T-helper 9 cell (primary cell): ENCODE measurements at places on chromosomes 4 and X.
A peak's percentile ranks its signal among the peaks of the same experiment; 100 is the strongest.

- DNase-seq = no peak
Measured at GRCh38 chr4:108431986-108432385, 188.4 kb upstream of the RPL34 start.

- no peak for DNase-seq
Measured at GRCh38 chrX:155662282-155662681, 49.5 kb upstream of the TMLHE start.

- DNase-seq = no peak
Measured at GRCh38 chrX:1465286-1466231, 12.8 kb upstream of the ASMTL start.

DNA sequence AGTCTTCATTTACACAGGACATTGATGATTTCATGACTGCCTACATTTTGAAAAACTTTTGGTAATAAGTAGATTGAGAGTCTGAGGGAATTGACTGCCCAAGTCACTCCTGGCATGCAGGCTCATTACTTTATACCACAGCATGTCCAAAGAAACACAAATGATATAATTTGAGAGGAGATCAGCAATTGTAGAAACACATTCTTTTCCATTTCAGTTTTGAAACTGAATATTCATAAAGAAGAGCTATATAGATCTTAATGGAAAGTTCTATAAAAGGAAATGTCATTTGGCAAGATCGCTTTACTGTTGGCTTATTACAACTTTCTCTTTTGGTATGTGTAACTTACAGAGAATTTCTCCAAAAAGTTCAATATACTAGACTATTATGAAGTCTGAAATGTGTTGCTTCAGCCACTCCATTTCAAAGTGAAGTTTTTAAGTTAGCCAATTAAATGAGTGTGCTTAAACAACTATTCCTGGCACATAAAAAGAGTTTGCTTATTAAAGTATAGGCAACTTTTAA lies 158.0 kb downstream of the ARAP2 start:
- DNase-seq = no peak

- DNase-seq = no peak
Measured at GRCh38 chr4:156437666-156438065, 484.0 kb upstream of the CTSO start.

- DNase-seq = no peak
Measured at GRCh38 chr4:100289946-100290345, 99.7 kb upstream of the DDIT4L start.

DNA sequence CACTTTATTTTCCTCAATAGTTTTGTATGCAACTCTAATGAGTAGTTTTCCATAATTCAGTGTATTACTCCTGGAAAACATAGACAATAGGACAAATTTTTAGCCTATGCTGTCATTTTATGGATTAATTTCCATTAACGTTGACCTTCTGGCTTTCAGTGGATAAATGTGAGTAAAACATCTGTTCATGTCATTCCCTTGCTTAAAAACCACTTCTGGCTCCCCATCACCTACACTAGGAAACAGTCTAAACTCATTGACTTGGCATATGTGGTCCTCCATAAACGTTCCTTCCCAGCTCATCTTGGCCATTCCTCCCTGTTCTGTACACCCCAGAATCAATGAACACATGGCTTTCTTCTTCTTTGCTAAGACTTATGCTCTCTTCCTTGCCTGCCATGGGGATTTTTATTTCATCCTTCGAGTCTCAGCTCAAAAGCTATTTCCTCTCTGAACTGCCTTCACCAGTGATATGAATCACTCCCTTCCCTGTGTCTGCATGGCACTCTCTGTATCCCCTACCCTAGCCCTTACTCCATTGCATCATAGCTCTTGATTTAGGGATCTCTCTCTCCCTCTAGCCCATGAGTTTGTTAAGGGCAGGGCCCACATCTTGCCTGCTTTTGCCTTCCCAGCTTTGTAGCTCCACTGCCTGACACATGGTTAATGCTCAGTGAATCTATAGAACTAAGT lies 34.8 kb downstream of the DOCK11 start:
- no peak for DNase-seq

DNA sequence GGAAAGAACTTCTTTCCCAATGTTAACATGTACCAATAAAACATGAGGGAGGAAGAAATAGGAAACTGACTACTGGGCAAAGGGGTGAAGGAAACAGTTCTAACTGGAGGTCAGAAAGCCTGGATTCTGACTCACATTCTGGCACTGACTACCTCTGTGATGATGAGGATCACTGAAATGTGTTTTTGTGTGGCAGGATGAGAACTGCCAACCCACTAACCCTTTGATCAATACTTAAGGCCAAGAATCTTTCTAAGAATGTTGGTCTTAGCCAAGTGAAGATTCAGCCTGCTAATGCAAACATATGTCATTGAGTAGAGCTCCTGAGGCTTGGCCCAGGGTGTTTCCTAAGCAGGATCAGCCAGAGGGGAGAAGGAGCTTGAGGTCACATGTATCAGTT lies 4.6 kb downstream of the ALAS2 start:
- DNase-seq = no peak

GRCh38 chrX:130895299-130895698 lies 7.7 kb downstream of the ENOX2 start:
- no peak for DNase-seq

- DNase-seq = no peak
Measured at GRCh38 chrX:134161162-134161561, 75.8 kb upstream of the CCDC160 start.

DNA sequence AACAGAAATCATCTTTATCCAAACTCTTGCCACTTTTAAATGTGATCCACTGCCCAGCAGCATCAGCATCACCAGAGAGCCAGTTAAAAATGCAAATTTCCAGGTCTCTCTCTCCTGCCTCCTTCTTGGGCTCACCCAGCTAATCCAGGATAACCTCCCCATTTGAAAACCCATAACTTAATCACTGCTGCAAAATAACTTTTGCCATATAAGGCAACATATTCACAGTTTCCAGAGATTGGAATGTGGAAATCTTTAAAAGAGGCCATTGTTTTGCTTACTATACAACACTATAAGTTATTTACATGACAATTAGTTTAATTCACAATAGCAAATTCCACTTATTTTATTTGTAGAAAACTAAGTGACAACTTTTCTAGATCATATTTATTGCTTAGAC lies 4.8 kb upstream of the EXOSC9 start:
- DNase-seq = no peak

DNA sequence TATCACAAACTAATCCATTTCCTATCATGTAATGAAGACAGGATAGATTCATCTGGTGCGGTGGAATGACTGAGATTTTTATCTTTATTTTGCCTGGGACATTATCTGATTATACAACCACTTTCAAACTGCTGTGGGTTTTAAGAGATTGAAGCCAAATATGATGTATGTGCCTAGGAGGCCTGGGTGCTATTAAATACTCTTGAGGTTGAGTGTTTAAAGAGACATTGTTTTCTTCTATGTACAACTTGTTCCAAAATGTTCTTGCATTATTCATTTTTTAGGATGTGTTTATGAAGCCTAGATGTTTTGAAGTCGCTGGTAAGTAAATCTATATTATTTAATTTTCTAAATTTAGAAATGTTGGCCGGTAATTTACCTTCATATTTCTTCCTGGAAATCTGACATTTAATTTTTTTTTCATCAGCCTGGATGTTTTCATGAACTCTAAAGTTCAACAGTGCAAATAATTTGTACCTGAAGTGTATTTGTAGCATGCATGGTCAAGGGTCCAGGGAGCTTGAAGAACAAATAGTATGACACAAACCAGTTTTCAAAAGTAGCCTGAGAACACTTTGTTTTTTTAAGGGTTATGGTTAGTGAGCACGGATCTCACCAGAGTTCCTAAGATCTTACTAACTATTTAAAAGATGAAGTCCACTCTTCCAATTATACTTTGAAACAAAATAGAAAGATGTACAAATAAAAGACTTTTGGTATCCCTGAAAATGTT lies 72.8 kb upstream of the ATP8A1 start:
- DNase-seq = no peak

DNA sequence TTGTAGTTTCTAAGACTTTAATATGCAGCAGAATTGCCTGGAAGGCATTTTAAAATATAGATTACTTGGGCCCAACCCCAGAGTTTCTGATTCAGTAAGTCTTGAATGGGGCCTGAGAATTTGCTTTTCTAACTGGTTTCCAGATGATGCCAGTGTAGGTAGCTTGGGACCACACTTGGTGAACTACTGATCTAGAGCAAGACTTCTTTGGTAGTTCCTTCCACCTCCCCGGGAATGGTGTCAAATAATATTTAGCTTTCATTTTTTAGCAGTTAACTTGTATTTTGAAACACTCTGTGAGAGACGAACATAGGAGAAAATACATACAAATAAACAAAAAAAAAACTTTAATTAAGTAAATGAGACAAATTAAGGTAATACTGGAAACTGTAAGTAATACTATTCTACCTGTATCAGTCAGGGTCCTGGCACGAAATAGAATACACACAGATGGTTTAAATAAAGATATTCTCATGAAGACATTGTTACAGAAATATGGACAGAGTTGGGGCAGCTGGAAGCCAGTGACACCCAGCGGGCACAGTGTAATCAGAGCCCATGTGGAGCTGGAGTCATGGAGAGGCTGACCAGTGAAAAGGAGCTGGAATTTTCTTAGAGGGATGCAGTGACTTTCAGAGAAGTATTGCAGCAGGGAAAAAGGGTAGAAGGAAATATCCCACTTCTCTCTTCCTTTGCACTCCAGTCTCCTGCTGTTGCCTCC lies 905.7 kb downstream of the CCSER1 start:
- DNase-seq = no peak

- no peak for DNase-seq
Measured at GRCh38 chrX:150203248-150203645, 159.9 kb upstream of the MAMLD1 start.

- no peak for DNase-seq
Measured at GRCh38 chr4:106269711-106270110, 46.3 kb downstream of the TBCK start.

DNA sequence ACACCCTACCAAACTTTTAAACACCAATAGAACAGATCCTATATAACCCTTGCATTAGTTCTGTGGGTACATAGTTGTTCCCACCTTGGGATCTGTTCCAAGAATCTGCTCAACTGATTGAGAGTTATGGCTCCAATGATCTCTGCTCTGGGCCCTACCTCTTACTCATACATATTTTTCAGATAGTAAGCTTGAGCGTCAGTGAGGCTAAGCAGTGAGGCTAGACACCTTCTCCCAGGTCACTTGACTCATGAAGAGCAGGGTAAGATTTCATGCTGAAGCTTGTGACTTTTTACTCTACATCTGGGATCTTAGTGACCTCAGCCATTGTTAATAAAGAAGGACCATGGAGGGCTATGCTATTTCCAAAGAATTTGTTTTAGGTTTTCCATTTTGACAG lies 23.1 kb upstream of the TNIP3 start:
- DNase-seq = no peak

GRCh38 chr4:87235020-87235671 lies 14.7 kb upstream of the KLHL8 start:
- DNase-seq = no peak

DNA sequence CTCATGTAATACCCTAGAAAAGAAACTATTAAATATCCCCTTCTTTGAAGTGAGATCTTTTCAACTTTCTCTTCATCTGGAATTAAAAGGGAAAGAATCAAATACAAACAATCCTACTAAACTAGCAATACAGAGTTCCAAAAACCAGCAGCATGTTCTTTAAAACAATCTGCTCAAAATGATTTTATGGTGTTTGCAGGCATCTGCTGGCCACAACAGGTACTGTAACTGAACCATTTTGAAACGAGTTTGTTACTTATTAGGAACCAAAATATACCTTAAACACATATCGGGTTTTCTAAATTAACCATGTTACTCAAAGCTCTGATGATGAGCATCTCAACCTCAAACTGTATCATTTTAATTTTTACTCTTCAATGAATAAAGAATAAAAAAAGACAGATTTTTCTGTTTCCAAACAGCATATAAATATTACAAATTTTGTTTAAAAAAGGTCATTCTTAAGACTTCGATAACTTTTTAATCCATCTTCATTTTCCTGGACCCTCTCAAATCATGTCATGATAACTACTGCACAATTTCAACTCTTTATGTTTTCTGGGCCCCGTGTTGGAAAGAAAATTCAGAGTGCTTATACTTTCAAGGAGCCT lies 56.5 kb downstream of the ARAP2 start:
- DNase-seq = no peak

- peak; percentile 47 for DNase-seq
Measured at GRCh38 chr4:121696581-121697461, at the start of gene ANXA5. Gene ANXA5, minus strand, starts transcription at chr4:121696980. Its CDS starts 391 bp downstream, at chr4:121696589.

GRCh38 chrX:85243761-85244449 lies at the start of the genes SATL1 and ZNF711:
Gene SATL1, minus strand, starts transcription at chrX:85243779. Its CDS starts 134,811 bp downstream, at chrX:85108968.
Gene ZNF711, plus strand, starts transcription at chrX:85243991. Its CDS starts 3,582 bp downstream, at chrX:85247573.
- no peak for DNase-seq

GRCh38 chr4:32858361-32858760 lies 2138.2 kb downstream of the PCDH7 start:
- DNase-seq = no peak

DNA sequence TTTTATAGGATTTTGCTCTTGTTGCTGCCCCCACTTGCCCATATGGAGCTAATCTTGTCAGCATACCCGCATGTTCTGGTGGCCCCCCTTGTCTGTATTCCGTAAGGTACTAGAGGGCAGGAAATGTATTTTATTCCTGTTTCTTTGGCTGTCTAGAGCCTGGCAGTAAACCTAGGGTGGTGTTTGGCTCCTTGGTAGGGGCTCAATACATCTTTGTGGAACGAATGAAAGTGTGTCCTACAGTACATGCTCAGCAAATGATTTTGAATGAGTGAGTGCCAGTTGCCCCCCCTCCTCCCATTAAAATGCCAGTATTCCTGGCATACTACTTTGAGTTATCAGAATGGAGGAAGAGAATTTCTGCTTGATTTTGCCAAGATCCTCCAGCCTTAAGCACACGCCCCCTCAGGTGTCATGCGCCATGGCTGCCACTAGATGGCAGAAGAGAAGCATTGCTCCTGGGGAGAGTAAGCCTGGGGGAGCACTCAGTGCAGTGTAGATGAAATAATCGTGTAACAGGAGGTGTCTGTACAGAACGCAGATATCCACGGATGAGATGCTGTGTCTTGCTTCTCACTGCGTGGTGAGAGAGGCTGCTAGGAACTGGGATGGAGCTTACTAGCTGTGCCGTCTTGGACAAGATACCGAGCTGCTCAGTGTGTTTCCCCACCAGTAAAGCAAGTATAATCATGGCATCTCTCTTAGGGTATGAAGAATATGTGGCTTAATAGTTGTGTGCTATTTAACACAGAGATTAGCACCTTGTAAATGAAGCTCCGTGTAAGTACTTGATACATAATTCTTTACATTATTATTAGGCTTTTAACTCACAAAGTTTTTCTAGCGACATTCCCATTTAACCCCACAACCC lies 17.2 kb upstream of the RNF212 start:
- DNase-seq = peak; percentile 65

DNA sequence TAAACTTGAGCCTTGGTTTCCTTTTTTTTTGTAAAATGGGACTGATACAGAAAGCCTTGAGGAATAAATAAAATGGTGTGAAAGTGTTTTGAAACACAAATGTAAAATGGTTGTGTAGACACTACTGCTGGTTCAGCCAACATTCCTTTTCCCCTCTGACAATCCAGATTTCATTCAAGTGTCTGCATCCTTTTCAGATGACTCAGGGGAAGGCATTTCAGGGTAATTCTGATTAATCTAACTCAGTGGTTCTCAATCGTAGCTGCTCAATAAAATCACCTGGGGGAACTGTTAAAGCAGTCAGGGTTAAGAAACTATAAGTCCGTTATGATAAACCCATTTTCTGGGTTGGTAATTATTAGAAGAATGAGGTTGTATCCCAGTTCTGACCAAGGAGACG lies 4.6 kb downstream of the ARHGAP10 start:
- no peak for DNase-seq
